ENCODE measurements at places on chromosomes 3 and 15.
A peak's percentile ranks its signal among the peaks of the same experiment; 100 is the strongest.

DNA sequence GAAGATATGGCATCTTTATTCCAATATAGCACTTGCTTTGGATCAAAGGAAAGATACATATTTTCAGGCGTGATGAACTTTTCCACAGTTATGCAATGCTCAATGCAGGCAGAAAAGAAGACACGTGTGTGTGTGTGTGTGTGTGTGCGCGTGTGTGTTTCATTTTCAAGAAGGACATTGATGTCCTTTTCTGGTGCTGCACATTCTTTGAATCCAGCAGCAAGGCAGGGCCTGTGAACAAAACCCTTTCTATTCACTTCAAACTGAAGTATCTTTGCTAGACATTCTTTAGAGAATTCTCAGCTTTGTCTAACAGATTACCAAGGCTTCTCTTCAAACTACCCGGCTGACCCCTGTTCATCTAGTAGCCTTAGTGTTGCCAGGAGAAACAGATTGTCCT, 124.6 kb downstream of the CD47 start:
- DNase-seq: no peak

DNA sequence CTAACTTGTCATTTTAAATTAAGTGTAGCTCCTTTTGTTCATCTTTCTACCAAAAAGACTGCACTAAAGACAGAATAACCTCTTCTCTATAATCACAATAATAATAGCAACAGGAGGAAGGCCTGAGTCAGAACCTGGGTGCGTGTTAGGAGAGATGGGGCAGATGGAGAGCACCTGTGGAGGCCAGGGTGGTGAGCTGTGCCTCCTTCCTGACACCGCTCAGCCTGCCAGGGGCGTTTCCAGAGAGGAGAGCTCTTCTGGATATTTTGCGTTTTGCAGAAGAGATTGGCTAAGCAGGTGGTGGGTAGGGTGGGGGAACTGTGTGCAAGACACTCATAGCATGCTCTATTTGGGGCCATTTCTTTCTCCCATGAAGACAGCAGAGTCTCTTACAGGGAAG, 83.5 kb downstream of the MEGF11 start:
- peak; percentile 87 for DNase-seq

- no peak for DNase-seq
Measured at GRCh38 chr3:18308096-18308650, 117.0 kb downstream of the SATB1 start.

GRCh38 chr3:190902292-190902691, 39.8 kb upstream of the GMNC start:
- no peak for DNase-seq

GRCh38 chr3:169286992-169287391, 376.5 kb downstream of the MECOM start:
- peak; percentile 81 for DNase-seq
